SHP77 treated with DMSO at 0.1 percent for 48 hours (cell line): ENCODE measurements at places on chromosomes 2 and 18.

- DNase-seq = peak; percentile 36
Observed at GRCh38 chr18:63949068-63949737, at the start of gene HMSD. Gene HMSD (plus strand): TSS chr18:63949301. CDS start chr18:63953456, 4,155 bp downstream.

- DNase-seq = no peak
Observed at GRCh38 chr2:232320443-232320803, 58.1 kb upstream of the ALPP start.

DNA sequence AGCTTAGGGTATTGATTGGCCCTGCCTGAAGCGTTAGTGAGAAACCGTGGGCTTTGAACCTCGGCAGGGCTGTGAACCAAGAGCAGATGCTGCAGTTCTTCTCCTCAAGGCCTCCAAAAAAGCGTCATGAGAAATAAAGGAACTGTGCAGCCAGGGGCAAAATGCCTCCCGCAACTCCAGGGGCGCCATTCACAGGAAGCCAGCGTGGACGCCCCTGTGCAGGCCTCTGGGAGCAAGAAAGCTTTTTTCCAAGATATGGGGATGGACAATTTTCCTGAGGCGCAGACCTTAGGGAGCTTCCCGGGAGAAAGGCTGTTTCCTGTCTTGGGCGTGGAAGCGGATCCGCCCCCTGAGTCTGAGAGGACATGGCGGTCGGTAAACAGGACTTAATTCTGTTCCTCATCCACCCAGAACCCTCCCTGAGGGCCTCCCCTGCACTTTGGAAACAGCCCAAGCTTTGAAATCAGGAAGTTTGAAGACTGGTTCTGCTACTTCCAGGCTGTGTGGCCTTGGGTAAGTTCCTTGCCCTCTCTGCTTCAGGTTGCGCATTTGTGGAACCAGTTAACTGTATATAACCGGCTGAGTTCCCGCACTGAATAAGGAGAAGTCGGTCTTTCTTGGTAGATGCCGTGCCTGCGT is 29.6 kb upstream of the CABLES1 start:
- DNase-seq = no peak

DNA sequence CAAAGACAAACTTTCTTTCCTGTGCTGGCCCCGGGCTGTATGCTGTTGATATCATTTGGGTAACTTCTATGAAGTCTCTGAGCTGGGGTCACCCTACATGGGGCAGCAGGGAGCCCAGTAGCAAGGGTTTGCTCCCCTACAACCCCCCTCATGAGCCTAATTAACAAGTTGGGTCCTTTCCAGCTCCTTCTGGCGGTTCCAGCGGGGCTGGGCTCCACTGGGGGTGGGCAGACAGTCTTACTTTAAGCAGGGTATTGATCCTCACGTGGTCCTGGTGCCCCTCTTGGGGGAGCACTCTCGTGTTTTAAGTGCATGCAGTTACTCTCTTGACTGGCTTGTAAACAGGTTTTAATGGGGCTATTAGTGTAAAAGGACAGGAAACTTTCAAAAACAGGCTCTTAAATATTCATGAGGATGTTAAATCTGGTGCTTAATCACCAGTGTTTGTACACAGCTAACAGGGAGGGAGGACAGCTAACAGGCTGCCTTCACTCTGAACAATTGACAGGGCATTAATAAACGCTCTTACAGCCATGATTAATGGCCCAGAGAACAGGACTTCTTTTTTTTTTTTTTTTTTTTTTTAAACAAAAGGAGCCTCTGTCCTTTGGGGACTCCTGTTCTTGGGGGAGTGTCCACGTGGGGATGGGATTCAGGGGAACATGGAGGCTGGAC is 36.6 kb upstream of the SKOR2 start:
- no peak for DNase-seq

- DNase-seq = no peak
Observed at GRCh38 chr2:109549016-109549590, 64.7 kb downstream of the SEPTIN10 start.
